ENCODE measurements at places on chromosomes 2 and 18.

- DNase-seq = no peak
These were observed 36.3 kb upstream of the ACVR2A start for GRCh38 chr2:147808520-147808919.

- no peak for DNase-seq
These were observed 93.6 kb downstream of the LIPG start for GRCh38 chr18:49655266-49656072.

GRCh38 chr2:84879584-84880394 is 1.1 kb downstream of the TRABD2A start:
- DNase-seq = peak; percentile 18

DNA sequence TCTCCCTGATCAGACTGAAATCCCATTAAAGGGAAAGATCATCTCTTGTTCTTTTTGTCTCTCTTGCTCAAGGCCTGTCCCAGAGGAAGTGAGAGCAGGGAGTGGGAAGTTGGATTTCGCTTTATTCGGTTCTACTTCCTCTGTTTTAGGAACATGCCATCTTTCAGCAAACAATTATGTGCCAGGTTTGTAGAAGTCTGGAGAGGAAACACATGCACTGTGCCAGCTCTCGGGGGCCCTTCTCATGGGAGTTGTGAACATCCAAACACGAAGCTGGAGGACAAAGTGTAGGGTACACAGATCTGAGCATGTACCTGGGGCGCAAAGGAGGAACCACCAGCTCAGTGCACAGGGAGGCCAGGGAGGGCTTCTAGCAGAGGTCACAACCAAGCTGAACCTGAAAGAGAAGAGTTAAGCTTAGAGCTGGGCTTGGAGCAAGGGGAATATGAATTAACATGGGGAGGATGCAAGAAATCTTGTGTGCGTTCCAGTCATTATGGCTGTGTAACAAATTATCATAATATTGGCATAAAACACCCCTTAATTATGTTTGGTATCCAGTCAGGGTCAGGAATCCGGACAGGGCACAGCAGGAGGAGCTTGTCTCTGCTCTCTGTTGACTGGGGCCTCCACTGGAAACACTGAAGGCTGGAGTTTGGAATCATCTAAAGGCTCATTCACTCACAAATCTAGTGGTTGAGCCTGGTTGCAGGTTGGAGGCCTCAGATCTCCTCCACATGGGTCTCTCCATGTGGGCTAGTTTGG is 128.6 kb downstream of the ZFP36L2 start:
- DNase-seq = no peak

DNA sequence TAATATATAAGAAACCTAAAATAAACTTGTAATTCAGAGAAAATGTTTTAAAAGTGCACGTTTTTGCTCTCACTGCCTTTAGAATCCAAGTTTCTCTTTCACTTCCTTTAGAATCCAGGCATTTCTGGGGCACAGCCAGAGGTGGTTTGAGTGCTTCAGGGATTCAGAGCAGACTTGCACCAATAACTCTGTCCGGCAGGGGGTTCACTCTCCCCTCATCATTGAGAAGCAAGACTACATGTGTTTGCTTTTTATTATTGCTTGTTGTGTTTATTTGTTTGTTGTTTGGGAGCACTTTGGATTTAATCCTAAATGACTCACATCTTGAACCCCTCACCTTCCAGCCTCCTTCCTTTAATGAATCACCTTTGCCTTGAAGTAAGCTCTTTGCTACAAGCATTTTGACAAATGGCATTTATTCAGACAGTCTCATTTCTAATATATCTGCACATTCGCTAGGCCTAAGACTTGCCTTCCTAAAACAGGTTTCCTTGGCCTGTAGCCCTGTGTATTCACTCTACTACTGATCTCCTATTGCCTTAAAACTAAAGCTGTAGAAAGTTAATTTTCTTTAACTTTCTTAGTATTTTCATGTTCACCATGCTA is 233.5 kb upstream of the ATP5MC3 start:
- peak; percentile 58 for DNase-seq

DNA sequence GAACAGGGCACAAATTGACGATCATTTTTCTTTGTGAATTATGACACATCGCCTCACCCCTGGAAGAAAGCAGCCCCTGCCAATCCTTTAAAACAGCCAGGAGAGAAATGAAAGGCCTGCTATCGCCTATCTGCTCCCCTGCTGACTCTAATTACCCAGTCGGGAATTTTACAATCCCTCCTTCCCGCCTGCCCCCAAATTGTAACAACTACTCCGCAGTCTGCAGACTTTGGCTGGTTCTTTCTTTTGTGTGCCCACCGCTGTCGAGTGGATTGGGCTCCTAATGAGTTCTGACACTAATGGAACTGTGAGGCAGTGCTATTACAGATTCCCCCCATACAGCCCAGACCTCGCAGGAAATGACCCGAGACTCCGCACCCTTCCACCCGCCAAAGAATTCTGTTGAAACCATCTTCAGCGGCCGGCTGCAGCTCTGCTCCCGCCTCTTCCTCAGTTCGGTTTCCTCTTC is 281.2 kb upstream of the PARD3B start:
- DNase-seq = peak; percentile 21

DNA sequence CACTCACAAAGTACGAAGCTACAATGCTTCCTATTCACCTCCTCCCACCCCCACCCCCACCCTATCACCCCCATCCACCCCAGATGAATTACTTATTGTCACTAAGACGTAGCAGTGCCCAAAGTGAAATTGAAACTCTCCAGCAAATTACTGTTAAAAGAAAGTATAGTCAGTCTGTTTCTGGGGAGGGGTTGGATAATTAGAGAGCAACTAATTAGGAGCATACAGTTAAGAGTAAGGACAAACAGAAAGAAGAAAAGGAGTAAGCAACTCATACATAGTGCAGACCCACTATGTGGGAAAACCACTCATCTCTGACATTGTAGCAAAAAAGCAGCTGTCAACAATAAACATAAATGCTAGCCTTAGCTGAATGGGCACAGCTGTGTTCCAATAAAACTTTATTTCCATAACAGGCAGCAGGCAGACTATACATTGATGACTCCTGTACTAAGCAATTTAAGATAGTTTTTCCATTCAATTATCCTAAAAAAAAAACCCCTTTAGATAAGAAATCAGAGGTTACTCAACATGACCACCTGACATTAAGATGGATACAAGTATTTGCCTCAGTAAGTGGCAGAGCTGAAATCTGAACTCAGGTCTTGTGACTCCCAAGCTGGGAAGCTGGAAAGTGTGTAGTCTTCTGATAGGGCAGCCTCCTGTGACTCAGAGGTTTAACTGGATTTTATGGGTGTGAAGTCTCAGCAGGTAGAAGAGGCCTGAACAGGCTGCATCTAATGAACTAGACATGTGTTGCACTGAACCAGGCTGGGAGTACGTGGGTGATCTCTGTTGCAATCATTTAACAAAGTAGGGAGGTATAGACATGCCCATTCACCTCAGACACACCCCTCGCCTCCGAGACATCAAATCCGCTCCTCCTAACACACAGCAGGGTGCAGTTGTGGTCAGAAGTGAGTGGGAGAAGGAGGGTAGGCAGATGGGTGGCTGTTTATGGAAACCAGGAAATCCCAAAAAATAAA is 171.8 kb upstream of the KLF7 start:
- DNase-seq = no peak

DNA sequence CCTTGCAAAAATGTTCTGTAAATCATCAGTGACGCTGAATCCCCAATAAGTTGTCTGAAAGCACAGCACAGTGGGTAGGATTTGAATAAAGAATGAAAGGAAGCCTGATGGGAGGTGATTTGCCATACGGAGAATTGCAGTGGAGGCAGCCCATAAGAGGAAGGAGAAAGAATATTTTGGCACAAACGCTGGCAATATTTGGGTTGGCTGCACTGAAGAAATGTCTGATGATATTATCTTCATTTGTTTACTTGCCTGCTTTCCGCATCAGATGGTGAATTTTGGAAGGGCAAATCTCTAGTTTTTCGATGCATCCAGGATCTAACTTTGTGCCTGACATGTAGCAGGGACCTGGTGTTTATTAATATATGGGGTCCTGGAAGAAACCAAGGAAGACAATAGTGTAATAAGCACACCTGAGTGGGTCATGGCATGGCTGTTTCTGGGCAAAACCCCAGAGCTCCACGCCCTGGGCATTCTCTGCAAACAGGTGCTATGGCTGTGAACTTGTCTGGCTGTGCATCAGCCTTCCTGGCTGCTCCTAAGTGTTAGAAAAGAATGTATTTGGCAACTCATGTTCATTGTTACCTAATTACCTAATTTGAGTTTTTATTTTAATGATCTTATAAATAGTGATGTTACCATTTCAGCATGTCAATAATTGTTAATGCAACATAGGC is 5.9 kb downstream of the GALR1 start:
- DNase-seq = no peak

DNA sequence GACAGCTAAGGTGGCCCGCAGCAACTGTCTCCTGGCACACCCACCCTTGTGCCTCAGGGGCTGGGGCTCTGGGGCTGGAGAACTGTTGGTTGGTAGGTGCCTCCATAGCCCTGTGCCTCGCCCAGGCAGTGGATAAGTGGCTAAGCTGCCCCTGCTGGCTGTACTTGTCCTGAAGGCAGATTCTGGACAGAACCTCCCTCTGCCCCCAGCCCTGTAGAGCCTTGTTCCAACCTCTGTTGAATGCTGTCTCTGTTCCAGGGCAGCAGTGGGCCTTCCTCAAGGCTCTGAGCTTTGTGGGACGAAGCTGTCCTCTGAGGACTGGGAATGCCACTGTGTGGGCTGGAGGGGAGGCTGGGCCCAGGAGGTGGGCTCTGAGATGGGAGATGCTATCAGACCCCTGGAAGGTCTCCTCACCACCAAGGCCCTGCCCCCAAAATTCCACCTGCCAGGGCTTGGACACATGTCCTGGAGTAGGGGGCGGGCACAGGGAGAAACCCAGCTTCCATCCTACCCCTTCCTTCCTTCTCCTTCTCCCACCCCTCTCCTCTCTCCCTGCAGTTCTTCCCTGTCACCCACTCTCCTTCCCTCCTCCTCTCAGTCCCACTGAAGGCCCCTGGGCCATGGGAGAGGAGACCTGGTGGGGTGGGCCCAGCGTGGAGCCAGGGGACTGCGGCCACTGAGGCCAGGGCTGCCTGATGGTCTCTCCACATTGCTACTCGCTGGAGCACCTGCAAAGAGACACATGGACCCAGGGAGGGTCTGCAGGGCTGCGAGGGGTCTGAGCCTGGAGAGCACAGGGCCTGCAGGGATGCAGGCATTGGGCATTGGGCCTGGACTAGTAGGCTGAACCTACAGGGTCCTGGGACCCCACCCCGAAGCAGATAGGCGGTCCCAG is 1.7 kb upstream of the PDCD1 start:
- DNase-seq = no peak

DNA sequence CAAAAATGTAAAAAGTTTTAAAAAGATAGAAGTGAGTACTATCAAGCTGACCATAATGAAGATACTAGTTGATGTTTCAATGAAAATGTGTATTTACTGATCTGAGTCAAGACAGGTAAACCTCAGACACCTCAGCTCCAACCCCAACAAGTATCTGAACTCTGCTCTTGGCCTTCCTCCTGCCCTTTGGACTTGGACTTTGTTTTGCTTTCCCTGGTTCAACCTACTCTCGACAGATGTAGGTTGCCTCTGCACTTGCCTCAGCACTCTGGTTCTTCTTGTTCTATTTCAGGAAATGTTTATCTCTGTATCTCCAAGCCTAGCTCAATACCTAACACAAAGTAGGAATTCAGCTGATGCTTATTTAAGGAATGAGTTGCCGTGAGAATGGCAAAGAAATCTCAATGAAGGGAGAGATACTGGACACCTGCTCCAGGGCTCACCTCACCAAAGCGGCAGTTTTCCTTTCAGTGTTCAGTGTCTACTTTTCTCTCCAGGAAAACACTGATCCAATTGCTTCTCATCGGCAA is 248.8 kb upstream of the CTAGE1 start:
- no peak for DNase-seq

- no peak for DNase-seq
These were observed 31.3 kb upstream of the CDH2 start for GRCh38 chr18:28208268-28208667.

- DNase-seq = no peak
These were observed 525.5 kb upstream of the CHAC2 start for GRCh38 chr2:53242090-53242489.

GRCh38 chr2:238173692-238174091 is 14.9 kb downstream of the ERFE start:
- no peak for DNase-seq

- peak; percentile 9 for DNase-seq
These were observed 321.1 kb downstream of the SATB2 start for GRCh38 chr2:199136681-199137080.

- DNase-seq = peak; percentile 67
These were observed at the start of gene ADAM23 for GRCh38 chr2:206442833-206443734. ADAM23 (plus strand) TSS chr2:206443532; CDS start chr2:206443867, 335 bp downstream.

DNA sequence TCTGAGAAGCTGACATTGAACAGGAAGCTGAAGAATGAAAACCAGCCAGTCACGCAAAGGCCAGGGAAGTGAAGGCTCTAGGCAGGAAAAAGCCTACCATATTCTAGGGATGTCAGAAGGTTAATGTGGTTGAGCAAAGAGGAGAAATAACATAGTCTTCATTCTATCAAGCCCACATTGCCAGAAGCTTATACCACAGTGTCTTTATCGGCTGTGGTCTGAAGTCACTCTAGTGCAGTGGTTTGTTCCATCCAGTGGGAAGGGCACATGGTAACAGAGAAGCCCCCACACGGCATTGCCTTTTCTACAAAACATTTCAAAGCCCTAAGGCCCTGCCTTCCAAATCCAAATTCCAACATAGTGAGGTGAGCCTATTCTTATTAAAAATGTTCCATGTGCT is 311.3 kb downstream of the TNS1 start:
- no peak for DNase-seq

GRCh38 chr18:34873986-34874580 is 164.0 kb downstream of the DTNA start:
- DNase-seq = no peak

DNA sequence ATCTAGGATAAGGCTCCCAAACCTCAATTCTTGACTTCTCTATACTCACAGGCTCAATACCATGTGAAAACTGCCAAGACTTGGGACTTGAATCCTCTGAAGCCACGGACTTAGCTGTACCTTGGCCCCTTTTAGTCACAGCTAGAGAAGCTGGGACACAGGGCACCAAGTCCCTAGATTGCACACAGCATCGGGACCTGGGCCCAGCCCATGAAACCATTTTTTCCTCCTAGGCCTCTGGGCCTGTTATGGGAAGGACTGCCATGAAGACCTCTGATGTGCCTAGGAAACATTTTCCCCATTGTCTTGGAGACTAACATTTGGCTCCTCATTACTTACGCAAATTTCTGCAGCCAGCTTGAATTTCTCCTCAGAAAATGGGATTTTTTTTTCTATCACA is 1011.8 kb upstream of the DDX18 start:
- no peak for DNase-seq

DNA sequence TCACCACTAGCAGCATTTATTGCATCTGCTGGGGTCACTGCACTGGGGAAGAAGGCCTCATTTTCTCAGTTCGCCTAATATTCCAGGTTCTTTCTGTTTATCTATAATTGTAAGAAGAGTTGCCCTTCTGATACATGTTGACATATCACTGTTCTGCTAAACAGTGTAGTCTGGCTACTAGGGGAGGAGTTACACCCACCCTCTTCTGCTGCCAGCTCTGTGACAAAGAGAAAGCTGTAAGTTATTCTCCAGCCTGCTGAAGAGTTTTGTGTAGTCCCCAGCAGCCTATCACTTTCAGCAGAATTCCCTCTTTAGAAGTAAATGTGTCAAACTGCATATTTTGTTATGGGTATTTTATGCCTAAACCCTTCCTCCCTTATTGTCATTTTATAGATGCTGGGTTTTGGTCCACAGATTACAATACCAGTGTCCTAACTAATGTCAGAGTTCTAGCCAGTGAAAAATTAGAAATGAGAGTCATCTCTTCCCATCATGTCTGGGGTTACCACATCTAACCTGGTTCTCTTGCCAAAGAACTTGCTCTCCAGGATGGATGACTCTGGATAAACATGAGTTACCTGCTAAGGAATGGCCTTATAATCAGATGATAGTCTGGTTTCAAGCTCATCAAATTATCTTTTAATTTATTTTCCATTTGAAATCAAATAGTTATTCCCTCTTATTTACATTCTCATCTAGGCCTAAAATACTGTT is 5.6 kb upstream of the MBOAT2 start:
- DNase-seq = no peak

Measured in kidney (tissue), 22 donors.